Mesenchymal stem cell (in vitro differentiated cells and primary cell): ENCODE measurements at places on chromosomes 2 and 18.
A peak's percentile ranks its signal among the peaks of the same experiment; 100 is the strongest.

- DNase-seq, result no peak
- H3K36me3 ChIP-seq, result no peaks in the 10 kb centered on the region
- no peak overlapping the region for H3K27ac ChIP-seq
- H3K27me3 ChIP-seq, result no peaks in the 10 kb centered on the region
These were observed 402.6 kb downstream of the ALK start for GRCh38 chr2:29518646-29519337.

- DNase-seq, result no peak
- H3K27ac ChIP-seq, result no peak overlapping the region
- H3K36me3 ChIP-seq, result peaks cover 11% of the 10 kb centered on the region
- H3K27me3 ChIP-seq, result no peaks in the 10 kb centered on the region
- peaks cover 14% of the 10 kb centered on the region for H3K4me1 ChIP-seq
These were observed 25.8 kb downstream of the AAK1 start for GRCh38 chr2:69617744-69618143.

DNA sequence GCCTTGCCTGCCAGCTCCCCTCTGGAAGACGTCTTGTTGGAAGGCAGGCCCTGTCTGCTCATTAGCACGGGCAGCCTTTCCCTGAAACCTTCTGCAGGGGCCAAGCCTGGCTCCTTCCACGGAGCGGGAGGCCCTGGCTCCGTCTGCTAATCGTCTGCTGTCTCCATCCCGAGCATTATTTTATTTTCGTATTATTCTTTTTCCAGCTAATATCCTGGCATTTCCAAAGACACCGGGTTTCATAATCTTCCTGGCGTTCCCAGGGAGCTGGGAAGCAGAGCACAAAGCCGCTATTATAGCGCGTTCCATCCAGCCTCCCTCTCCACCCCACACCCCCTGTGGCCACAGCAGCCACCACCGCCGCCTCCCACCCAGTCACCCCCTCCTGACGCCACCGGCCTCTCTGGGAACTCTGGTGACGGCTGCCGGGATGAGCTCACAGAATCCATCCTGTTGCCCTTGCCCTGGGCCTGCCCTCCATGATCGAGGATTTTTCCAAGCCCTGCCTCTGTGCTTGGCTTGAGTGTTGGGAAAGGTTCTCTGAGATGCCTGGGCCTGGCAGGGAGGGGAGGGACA is 125.5 kb downstream of the DYSF start:
- H3K27me3 ChIP-seq, result peaks cover 27% of the 10 kb centered on the region
- no peak for DNase-seq
- H3K4me1 ChIP-seq, result peaks cover 15% of the 10 kb centered on the region
- no peaks in the 10 kb centered on the region for H3K36me3 ChIP-seq
- H3K27ac ChIP-seq, result no peak overlapping the region

DNA sequence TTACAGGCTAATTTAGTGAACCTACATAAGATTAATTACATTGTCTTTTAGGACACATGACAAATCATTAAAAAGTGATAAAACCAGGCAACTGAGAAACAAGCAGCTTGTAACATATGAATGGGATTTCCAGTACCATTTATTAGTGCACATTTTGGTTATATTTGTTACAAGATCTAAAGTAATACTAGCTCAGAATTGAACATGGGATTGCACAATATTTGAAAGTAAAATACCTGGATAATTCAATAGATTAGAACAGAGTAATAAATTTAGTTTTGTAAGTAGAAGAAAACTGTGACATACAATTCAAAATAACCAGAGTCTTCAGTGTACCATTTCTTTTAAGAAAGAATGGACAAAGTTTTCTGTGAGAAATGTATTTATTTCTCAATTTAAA is 1400.7 kb upstream of the ACVR2A start:
- H3K27me3 ChIP-seq, result no peaks in the 10 kb centered on the region
- no peaks in the 10 kb centered on the region for H3K36me3 ChIP-seq
- H3K27ac ChIP-seq, result no peak overlapping the region
- no peak overlapping the region for H3K4me3 ChIP-seq
- no peaks in the 10 kb centered on the region for H3K4me1 ChIP-seq

- no peaks in the 10 kb centered on the region for H3K27me3 ChIP-seq
- no peak for DNase-seq
- no peak overlapping the region for H3K27ac ChIP-seq
- H3K4me3 ChIP-seq, result no peak overlapping the region
- no peaks in the 10 kb centered on the region for H3K36me3 ChIP-seq
These were observed 146.3 kb downstream of the PLCL1 start for GRCh38 chr2:197950724-197951123.

DNA sequence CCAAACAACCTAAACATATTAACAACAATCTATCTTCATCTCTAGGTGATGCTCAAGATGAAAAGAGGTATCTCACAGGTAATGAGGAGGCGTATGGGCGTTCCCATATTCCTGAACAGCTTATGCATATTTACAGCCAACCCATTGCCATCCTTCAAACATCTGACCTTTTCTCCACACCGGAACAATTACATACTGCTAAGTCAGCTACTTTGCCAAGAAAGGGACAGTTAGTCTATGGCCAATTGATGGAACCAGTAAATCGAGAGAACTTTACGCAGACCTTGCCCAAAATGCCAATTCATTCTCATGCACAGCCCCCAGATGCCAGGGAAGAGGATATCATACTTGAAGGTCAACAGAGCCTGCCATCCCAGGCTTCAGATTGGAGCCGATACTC is 68.0 kb downstream of the FAM171B start:
- DNase-seq, result no peak
- H3K4me1 ChIP-seq, result no peaks in the 10 kb centered on the region

DNA sequence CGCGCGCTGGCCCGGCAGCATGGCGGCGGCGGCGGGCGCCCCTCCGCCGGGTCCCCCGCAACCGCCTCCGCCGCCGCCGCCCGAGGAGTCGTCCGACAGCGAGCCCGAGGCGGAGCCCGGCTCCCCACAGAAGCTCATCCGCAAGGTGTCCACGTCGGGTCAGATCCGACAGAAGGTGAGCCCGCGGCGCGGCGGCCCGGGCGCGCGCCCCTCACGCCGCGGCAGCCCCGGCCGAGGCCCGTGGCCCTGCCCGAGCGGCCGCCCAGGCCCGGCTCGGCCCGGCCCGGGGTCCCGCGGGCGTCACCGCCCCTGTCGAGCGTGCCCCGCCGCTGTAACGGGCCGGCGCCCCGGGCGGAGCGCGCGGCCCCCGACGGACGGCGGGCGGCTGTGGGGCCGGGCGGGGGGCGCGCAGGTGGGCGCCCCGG is 218 bp downstream of the DGKD start:
- no peaks in the 10 kb centered on the region for H3K27me3 ChIP-seq
- peaks cover 13% of the 10 kb centered on the region for H3K4me1 ChIP-seq
- peak overlapping the region; percentile 91 for H3K4me3 ChIP-seq

DNA sequence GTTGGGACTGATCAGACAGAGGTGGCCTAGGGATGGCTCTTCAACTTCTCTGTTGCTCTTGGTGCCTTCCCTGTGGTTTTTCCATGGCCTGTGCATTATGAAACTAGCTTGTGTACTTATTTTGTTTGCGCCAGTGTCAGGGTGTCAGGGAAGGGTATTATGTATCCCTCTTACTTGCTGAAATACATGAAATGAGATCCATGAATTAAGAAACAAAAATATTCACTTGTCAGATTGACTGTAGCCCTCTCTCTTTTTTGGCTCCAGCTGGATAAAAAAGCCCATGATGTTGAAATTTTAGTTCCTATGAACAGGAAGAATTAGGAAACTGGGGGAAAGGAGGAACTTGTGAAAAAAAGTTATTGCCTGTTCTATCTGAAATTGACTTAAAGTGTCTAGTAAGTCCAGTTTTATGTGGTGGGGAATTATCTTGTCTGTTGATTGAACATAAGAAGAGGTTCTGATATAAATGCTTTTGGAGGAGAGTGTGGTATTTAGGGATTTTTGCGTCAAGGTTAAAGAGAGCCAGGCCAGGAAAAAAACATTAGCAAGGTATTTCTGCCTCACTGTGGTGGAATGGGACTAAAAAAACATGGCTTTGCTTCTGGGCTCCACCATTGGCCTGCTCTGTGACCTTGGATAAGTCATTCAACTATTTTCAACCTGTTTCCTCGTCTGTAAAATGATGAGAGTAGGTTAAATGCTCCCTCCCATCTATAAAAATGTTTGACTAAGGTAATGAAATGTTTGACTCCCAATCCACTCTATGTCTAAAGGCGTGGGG is 12.0 kb downstream of the UGP2 start:
- peaks cover 30% of the 10 kb centered on the region for H3K36me3 ChIP-seq
- DNase-seq, result peak; percentile 32
- H3K4me1 ChIP-seq, result peaks cover 2% of the 10 kb centered on the region
- H3K4me3 ChIP-seq, result no peak overlapping the region
- no peak overlapping the region for H3K27ac ChIP-seq
